ENCODE measurements at places on chromosomes 4 and X.

DNA sequence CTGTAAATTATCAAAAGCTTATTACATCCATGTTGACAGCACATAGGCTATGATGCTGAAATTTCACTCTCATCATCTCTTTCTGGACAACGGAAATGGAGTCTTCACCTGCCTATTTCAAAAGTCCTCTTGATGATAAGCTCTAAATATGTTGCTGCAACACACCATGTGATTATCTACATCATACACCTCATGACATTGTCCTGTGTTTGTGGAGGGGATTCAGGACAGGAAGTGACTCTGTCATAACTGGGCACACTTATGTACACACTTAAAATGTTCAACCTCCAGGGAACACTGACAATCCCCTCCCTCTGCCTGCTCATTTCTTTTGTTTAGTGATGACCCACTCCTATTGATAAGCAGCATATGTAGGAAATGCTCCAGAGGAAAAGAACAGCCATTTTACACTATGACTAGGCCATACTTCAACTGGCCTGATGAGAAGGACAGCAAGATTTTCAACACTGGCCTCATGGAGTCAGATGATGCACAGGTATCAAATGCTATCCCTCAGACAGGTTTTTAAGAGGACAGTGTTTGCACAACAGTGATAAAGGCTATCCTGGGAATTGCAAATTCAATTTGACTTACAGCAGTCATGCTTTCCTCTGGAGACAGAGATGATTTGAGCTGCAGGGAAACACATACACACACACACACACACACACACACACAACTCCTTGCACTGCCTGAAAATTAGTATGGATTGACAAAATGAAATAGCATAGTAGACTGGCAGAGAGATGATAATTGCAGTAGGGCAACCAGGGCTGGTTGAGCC is 163.3 kb upstream of the RASGEF1B start:
- DNase-seq: no peak

- DNase-seq: no peak
Observed at GRCh38 chr4:40369437-40370274, 34.5 kb downstream of the CHRNA9 start.

- DNase-seq: no peak
Observed at GRCh38 chr4:72110886-72111285, 79.1 kb downstream of the NPFFR2 start.

- no peak for DNase-seq
Observed at GRCh38 chr4:127469959-127470809, 162.6 kb upstream of the INTU start.

GRCh38 chr4:1711571-1712215 is 426 bp downstream of the SLBP start:
- DNase-seq: no peak

DNA sequence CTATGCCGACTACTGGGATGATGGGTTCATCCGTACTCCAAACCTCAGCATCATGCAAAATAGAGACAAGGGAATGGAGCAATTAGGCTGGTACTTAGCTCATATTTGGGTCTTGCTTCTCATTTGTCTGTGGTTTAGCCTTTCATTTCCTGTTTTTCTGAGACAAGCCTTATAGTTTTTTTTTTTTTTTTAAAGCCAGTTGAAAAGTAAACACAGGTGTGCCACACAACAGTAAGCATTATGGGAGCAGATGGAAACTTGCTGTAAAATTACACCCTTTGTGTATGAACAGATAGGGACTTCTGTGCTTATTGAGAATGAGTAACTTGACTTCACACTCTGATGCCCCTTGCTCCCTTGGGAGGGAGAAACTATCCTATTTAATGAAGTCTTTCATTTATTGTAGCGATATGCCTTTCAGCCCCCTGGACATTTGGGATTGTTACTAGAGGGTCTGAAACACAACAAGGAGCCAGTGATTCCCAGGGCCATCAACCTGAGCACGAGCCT is 13.7 kb downstream of the RASSF6 start:
- no peak for DNase-seq

DNA sequence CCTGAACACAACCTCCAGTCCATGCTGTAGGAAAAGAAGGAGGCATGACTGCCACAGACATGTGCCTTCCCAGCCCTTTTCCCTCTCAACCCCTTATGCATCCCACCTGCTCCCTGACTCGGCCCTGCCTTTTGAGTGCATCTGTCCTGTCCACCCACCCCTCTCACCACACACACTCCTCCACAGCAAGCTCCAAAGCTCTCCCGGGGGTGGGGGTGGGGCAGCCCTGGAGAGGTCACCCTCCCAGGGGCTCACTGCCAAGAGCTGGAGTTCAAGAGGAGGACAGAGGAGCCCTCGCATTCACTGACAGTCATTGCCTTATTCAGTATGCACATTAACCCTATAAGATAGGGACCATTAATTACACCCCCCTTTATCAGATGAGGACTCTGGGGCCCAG is 46.6 kb upstream of the MAMLD1 start:
- no peak for DNase-seq

DNA sequence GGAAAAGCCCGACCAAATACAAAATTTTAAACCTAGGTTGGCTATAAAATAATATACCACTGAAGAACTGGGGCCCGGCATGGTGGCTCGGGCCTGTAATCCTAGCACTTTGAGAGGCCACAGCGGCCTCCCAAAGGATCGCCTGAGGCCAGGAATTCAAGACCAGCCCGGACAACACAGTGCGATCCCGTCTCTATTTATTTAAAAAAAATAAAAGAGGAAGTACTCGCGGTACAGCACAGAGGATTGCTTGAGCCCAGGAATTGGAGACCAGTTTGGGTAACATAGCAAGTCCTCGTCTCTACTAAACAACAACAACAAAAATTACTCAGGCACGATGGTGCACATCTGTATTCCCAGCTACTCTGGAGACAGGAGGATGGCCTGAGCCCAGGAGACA is 44.8 kb upstream of the CDKN2AIP start:
- DNase-seq: no peak

- no peak for DNase-seq
Observed at GRCh38 chr4:113497154-113497884, 264.2 kb downstream of the CAMK2D start.

GRCh38 chrX:68660746-68661145 is 13.3 kb downstream of the STARD8 start:
- DNase-seq: no peak

DNA sequence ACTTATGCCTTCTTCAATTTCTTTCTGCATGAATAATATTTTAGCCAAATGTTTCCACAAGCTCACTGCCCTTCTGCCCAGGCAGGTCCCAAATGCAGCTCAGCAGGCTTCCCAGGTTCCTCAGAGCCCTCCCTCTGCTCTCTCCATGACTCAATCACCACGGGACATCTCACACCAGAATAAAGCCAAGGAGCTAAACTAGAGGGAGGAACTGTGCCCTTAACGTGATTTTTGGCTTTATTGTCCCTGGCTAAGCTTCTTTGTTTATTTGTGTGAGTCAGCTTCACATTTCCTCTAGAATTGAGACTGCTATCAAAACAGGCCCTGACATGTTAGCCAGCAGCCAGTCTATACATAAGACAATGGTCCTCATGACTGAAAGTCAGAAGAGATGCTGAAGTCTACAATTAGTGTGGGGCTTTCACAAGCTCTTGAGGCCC is 186.4 kb upstream of the GALNT7 start:
- no peak for DNase-seq

GRCh38 chrX:153474718-153475117 is 4.3 kb upstream of the HAUS7 start:
- no peak for DNase-seq
